A172 (cell line): ENCODE measurements at places on chromosomes 4 and X.

- peak; percentile 28 for DNase-seq
Measured at GRCh38 chr4:114378305-114378903, 220.2 kb upstream of the UGT8 start.

DNA sequence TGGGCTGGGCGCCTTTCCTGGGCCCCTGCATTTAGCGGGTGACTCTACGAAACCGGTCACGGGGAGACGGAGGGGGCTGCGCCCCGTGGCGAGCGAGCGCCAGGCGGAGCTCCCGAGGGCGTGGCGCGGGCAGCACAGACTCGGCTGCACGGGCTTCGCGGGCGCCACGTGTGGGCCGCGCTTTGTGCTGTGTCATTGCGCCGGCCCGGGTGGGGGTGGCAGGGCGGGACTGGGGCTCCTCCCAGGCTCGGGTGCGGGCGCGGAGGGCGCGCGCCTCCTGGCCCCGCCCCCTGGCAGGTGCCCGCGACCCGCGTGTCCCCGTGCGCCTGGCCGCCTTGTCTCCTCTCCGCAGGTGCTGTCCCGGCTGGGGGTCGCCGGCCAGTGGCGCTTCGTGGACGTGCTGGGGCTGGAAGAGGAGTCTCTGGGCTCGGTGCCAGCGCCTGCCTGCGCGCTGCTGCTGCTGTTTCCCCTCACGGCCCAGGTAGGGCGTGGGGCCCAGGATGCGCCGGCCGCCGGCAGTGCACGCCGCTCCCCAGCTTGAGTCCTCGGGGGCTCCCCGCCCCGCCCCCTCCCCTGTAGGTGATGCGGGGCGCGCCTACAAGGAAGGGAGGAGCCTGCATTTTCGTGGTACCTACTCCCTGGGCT is 651 bp downstream of the UCHL1 start:
- peak; percentile 55 for DNase-seq

DNA sequence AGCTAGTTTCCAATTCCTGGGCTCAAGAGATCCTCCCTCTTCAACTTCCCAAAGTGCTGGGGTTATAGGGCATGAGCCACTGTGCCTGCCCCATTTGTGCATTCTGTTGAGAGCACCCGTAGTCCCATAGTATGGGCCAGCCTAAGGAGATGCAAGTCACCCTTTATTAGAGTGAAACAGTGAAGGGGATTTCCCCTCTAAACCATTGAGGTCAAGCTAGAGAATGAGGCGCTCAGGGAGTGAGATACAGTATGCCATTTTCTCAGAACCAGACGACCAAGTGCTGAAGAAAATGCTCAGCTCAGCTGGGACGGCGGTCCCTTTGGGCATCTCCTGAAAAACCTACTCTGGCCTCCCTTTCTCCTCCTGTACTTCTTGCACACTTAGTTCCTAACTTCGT is 18.7 kb downstream of the RNF4 start:
- no peak for DNase-seq

GRCh38 chr4:74479009-74479408 is 34.1 kb downstream of the AREG start:
- no peak for DNase-seq

DNA sequence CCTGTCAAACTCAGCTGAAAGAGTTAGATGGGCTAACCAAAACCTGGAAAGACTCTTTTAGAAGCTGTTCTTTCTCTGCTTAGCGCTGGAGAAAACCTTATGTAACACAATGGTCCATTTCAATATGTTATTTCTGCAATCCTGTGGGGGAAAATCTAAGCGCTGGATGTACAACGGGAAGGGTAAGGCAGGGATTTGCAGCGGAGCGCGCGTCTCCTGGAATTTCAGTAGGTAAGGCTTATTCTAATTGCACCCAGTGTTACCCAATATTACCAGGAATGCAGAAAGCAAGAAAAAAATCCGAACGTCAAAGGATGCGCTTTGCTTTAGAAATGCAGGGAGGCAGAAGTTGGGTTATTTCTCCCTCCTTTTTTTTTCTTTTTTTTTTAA is 2.0 kb downstream of the HS3ST1 start:
- DNase-seq = no peak

DNA sequence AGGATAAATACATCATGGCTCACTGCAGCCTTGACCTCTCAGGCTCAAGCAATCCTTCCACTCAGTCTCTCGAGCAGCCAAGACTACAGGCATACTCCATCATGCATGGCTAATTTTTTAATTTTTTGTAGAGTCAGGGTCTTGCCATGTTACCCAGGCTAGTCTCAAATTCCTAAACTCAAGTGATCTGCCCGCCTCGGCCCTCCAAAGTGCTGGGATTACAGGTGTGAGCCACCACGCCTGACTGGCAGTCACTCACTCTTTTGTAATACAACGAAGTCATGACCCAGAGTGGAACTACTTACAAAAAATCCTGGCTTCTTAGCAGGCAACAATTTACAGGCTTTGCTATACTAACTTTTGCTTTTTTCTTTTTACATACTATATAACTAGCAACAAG is 100.7 kb upstream of the MAP3K15 start:
- no peak for DNase-seq

DNA sequence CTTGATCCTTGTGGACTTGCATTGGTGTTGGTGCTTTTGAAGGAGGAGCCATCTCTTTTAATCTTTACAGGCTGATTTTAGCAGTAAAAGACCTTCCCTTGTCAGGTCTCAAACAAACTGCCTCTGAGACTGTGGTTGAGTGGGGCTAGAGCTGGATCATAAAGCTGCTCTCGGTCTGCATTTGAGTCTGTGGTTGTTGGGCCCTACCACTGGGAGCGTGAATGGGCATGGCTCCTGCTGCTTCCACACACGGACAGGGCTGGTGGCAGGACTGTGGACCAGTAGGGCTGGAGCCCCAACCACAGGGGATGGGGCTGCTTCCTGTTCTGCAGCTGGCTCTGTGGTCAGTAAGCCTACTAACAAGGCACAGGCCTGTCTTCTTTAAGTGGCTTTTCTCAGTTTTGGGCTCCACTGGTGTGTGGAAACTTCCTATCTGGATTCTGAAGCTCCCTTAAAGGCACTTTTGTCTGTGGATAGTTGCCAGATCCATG is 130.6 kb downstream of the RBM46 start:
- no peak for DNase-seq

DNA sequence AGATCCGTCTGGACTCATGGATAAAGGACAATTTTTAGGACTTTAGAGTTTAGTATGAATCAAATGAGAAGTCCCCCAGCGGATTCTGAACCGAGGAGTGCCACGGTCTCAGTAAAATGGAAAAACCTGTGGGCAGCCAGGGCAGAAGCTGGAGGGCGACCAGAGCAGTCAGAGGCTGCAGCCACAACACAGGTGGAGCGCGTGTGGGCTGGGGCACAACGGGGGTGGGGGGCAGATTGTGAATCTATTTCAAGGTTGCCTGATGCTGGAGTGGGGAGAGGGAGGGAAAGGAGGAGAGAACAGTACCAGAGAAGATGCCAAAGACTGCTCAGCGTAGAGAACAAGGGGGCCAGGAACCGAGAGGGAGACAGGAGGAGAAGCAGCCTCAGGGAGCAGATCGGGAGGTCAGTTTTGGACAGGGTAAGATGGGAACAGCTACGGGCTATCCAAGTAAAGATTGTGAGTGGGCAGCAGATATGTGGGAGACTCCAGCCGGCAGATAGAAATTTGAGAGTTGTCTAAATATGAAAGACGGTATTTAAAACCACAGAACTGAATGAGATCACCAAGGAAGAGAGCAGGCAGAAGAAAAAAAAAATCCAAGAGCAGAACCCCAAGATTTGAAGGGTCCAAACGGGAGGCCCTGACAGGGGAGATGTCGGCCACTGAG is 9.5 kb downstream of the FAT1 start:
- no peak for DNase-seq

DNA sequence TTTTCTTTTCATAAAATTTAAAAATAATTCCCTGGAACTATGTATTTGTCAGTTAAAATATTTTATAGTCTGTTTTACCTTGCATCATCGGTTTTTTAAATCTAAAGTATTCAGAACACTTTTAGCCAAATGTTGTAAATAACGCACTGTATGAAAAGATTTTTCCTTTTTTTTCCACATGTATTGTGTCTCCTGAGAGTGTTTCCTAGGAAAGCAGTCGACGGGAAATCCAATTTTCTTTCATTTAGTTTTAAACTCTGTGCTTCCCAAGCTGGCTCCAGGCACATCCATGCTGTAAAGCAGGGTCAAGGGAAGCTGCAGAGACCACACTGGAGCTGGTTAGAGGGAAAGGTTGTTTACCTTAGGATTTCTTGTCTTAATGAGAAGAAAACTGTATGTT is 1724.3 kb upstream of the TENM3 start:
- DNase-seq = no peak

DNA sequence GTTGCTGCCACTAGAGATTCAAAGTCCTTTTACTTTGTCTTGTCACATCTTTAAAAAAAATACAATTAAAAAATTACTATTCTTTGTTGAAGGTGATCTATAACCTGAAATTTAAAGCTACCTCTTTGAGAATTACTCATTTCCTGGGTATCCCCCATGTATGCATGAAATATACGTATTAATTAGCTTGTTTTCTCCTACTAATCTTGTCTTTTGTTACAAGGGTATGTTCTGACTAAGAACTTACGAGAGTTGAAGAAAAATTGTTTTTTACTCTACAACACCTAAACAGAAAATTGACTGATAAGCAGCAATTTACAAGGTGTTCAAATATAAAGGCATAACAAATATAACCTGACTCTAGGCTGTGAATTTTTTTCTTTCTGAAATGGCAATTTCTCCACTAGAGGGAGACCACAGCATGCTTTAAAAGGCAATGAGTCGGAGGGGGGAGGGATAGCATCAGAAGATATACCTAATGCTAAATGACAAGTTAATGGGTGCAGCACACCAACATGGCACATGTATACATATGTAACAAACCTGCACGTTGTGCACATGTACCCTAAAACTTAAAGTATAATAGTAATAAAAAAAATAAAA is 249.6 kb downstream of the OPHN1 start:
- DNase-seq = peak; percentile 47

- no peak for DNase-seq
Measured at GRCh38 chr4:152359208-152360044, 176.5 kb downstream of the FBXW7 start.

DNA sequence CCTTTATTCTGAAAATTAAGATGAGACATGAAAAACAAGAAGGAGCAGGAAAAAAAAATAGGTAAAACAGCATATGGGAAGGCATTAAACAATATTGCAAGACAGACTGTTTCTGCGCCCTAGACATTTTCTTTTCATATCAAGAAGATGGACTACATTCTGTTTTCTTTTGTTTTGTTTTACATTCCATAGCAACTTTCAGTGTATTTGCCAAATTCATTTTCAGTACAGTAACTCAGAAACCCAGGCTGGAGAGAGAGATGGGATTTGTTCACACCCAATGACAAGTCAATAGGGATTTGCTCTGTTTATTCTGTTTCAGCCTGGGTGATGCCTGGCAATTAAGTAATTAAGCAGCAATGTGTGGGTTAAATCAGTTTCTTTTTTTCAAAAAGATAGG is 892.8 kb upstream of the DIAPH2 start:
- DNase-seq = no peak

DNA sequence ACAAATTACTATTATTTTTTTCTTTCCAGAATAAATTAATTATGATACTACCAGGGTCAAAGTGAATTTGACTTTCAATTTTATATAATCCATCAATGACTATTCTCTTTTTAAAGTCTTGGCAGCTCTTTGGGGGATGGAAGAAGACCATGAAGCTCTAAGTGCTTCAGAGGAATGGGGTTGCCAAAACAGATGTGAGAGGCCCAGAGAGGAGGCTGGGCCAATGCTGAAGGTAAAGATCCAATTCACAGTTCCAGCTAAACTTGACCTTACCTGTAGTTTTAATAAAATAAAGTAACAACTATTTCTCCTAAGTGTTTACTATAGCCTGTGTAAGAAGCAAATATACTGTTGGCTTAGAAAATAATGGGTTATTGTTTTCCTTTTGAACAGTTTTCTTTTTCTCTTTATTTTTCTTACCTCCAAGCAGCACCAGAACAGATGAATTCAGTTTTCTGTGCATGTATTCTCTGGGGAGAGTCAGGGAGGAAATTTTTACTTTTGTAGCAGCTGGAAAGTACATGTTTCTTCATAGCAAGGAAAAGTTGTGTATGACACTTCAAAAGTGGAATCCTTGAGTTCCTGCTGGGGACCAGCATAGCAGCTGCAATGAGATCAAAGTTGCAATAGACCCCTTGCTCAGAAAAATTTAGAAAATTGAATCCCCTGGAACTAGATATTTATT is 104.9 kb downstream of the CEP44 start:
- no peak for DNase-seq

DNA sequence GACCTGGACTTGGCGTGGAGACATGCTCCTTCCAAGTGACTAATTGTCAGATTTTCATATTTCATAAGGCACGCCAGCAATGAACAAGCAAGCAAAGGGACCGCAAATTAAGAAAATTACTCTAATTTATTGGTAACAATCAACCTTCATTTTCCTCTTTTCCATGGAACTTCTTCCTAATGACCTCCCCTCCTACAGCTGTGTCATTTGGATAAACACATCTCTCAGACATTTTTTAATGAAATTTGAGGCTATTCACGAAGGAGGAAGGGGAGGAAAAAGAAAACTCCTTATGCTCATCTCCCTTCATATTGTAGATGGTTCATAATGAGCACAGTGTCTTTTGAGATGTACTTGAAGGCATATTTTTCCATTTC is 38.6 kb upstream of the TLR3 start:
- no peak for DNase-seq

DNA sequence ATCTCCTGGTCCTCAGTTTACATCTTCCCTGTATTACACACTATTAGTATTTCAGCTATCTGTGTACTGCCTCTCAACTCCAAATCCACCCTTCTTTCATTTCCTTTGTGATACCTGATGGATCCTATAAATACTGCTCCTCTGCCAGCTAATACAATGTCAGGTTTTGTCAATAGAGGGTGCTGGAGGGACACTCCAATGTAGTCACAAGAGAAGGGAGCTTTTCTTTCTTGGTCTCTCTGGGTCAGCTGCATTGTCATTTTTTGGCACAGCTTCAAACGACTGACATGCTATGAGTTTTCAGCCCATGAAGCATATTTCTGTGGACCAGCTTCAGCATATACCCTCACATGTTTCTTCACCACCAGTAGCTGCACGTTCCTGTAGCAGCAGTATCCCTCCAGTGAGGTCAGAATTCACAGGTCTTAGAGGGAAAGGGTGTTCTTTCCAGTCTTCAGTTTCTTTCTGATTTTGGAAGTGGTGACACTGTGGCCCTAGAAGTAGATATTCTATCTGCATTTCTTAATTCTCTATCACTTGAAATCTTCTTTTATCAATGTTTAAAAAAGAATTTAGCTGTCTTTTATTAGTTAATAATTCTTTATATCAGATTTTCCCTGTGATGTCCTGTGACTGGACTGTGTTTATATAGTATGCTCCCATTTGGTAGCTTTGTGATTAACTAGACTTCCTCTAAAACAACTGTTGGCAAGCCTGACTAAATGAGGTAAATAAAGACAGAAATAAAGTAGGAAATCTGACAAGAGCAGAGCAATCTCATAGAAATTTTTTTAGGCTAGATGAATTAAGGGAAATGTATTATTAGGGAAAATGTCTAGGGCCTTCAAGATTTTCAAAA is 60.6 kb downstream of the GABRA2 start:
- DNase-seq = peak; percentile 8

GRCh38 chrX:143674926-143675325 is 39.0 kb upstream of the SLITRK4 start:
- no peak for DNase-seq

- no peak for DNase-seq
Measured at GRCh38 chr4:141870152-141870551, 233.8 kb downstream of the IL15 start.
